SK-N-SH (cell line): ENCODE measurements at places on chromosomes 5 and 9.
A peak's percentile ranks its signal among the peaks of the same experiment; 100 is the strongest.

DNA sequence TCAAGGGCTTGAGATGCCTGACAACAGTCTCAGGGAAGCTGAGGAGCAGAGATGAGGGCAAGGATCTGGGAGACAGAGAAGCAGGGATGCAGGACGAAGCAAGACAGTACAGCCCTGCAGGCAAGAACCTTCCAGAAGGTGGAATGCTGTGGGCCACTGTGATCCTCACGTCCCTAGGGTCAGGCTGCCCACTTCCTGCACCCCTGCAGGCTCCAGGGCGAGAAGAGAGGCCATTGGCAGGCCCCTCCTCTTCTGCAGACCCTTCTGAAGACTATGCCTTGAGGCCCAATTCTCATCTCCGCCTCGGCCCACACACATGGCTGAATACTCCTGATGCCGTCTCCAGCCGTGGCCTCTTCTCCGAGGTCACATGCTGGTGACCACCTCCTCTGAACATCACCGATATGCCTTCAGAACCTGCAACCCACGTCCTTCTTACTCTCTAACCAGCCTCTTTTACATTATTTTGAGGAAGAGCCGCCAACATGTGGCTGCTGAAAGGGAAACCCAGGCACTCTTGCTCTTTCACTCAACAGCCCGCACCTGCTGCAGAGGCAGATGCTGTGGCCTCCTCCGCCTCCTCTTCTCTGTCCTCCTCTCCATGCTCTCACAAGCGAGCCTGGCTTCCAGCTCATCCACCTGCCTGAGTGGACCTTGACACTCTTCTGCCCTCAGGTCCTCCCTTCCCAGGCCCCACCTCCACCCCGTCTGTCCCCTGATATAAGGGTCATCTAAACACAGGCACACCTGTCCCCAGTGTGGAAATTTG lies 181.5 kb downstream of the IRX2 start:
- no peak overlapping the region for H3K4me3 ChIP-seq
- no peak overlapping the region for H3K27ac ChIP-seq
- no peaks in the 10 kb centered on the region for H3K36me3 ChIP-seq
- no peak for DNase-seq
- no peaks in the 10 kb centered on the region for H3K27me3 ChIP-seq

DNA sequence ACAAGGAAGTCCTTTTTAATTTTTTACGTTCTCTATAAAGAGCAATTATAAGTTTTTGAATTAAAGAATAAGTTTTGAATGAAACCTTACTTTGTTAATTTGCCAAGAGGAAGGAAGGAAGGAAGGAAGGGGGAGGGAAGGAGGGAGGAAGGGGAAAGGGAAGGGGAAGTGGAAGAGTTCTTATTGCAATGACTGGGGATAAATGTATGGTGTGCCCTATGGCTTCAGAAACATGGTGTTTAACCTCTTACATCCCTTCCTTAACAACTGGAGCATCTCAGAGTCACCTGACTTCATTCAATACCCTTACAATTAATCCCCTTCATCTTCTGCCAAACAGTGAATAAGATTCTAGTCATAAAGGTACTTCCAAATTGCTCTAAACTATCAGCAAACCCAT lies 16.0 kb downstream of the CEMIP2 start:
- no peaks in the 10 kb centered on the region for H3K36me3 ChIP-seq
- no peak for DNase-seq
- no peak overlapping the region for H3K27ac ChIP-seq
- H3K4me3 ChIP-seq: no peak overlapping the region
- H3K4me1 ChIP-seq: no peaks in the 10 kb centered on the region

- DNase-seq: no peak
- H3K4me3 ChIP-seq: no peak overlapping the region
- 0 out of 2 replicates have a peak, but pooled peaks cover 2% of the 10 kb centered on the region for H3K36me3 ChIP-seq
- H3K27ac ChIP-seq: no peak overlapping the region
- H3K4me1 ChIP-seq: no peaks in the 10 kb centered on the region
These were observed 51.9 kb downstream of the ERBIN start for GRCh38 chr5:65978251-65978650.

DNA sequence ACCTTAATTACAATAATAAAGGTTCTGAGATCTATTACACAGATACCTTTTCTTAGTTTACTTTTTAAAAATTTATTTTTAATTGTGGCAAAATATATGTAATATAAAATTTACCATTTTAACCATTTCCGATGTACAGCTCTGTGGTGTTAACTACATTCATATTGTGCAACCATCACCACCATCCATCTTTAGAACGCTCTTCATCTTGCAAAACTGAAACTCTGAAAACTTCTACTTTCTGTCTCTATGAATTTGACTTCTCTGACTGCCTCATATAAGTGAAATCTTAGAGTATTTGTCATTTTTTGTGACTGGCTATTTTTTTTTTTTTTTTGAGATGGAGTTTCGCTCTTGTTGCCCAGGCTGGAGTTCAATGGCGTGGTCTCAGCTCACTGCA lies 26.8 kb downstream of the WWC1 start:
- H3K4me3 ChIP-seq: no peak overlapping the region
- H3K27me3 ChIP-seq: no peaks in the 10 kb centered on the region
- no peak for DNase-seq
- H3K4me1 ChIP-seq: peaks cover 15% of the 10 kb centered on the region; the same call in 1 of the 2 replicates
- H3K27ac ChIP-seq: peak overlapping the region; percentile 88

DNA sequence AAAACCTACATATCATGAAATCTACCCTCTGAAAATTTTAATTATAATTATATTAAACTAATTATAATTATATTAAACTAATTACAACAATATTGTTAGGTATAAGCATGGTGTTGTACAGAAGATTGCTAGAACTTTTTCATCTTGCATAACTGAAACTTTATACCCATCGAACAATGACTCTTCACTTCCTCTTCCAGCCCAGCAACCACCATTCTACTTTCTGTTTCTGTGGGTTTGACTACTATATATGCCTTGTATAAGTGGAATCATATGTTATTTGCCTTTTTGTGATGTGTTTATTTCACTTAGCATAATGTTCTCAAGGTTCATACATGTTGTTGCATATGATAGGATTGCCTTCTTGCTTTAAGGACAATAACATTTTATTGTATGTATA lies 274.2 kb upstream of the CCNH start:
- H3K27ac ChIP-seq: no peak overlapping the region
- DNase-seq: no peak
- no peaks in the 10 kb centered on the region for H3K27me3 ChIP-seq
- no peak overlapping the region for H3K4me3 ChIP-seq
- no peaks in the 10 kb centered on the region for H3K4me1 ChIP-seq

DNA sequence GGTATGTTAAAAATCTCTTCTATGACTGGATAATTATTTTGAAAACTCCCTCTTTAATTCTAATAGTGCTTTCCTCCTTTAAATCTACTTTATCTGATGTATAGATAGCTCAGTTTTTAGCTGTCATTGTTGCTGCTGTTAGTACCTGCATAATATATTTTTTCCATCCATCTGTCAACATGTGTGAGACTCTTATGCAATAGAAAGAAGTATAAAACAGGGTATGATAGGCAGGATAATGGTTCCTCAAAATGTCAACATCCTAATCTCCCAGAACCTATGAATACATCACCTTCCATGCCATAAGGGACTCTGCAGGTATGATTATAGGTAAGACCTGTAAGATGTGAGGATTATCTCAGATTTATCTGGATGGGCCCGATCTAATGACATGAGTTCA lies 136.9 kb upstream of the LHFPL2 start:
- H3K36me3 ChIP-seq: no peaks in the 10 kb centered on the region
- H3K27ac ChIP-seq: no peak overlapping the region
- no peak overlapping the region for H3K4me3 ChIP-seq
- DNase-seq: no peak
- H3K4me1 ChIP-seq: no peaks in the 10 kb centered on the region
- no peaks in the 10 kb centered on the region for H3K27me3 ChIP-seq
